ENCODE measurements at places on chromosomes 16 and 17.
A peak's percentile ranks its signal among the peaks of the same experiment; 100 is the strongest.

DNA sequence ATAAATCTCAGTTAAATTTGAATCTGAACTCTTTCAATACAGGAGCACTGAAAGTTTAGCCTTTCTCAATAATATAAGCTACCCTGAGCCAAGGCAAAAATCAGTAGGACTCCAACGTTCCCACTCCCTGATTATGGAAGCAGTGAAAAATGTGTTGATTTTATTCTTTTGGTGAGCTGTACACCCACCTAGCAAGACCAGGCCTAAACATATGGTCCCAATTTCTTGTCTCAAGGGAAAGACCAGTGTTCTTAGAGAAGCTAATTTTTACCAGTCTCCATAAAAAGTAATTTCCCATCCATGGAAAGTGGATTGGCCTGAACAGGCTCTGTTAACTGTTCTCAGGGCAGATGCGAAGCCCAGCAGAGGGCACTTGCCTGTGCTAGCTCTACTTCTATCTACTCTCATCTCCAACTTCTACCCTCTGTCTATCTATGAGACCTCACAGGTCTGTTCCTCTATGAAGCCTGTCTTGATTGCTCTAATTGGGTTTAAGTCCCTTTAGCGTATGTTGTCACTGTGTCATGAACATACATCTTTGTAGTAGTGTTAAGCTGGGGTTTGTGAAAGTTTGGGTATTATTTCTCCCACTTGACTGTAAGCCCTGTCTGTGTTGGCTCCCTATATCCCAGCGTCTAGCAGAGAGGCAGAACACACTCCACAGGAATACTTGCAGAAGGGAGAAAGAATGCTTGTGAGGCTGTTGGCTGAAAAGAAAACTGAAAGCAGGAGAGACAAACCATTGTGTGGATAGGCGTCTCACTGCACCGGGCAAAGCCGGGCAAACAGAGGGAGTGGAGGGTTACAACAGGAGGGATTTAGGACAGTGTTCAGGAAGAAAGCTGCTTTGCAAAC lies 167.1 kb upstream of the MAF start:
- peak; percentile 35 for DNase-seq

- no peak for DNase-seq
These were observed 24.1 kb upstream of the SPNS3 start for GRCh38 chr17:4409659-4410058.

- DNase-seq = peak; percentile 40
These were observed 12.8 kb downstream of the EVPL start for GRCh38 chr17:76014100-76014924.

GRCh38 chr16:2204416-2205103 lies 694 bp upstream of the MLST8 start:
- no peak for DNase-seq

GRCh38 chr16:23269248-23269953 lies 32.7 kb upstream of the SCNN1B start:
- no peak for DNase-seq

GRCh38 chr17:56908001-56908542 lies 5.8 kb downstream of the TRIM25 start:
- peak; percentile 16 for DNase-seq

- no peak for DNase-seq
These were observed 12.5 kb downstream of the SLC43A2 start for GRCh38 chr17:1616101-1616500.

- DNase-seq = no peak
These were observed 45.7 kb downstream of the SOCS1 start for GRCh38 chr16:11210260-11210659.

- DNase-seq = no peak
These were observed 349.6 kb downstream of the HAPSTR1 start for GRCh38 chr16:9441012-9441411.

DNA sequence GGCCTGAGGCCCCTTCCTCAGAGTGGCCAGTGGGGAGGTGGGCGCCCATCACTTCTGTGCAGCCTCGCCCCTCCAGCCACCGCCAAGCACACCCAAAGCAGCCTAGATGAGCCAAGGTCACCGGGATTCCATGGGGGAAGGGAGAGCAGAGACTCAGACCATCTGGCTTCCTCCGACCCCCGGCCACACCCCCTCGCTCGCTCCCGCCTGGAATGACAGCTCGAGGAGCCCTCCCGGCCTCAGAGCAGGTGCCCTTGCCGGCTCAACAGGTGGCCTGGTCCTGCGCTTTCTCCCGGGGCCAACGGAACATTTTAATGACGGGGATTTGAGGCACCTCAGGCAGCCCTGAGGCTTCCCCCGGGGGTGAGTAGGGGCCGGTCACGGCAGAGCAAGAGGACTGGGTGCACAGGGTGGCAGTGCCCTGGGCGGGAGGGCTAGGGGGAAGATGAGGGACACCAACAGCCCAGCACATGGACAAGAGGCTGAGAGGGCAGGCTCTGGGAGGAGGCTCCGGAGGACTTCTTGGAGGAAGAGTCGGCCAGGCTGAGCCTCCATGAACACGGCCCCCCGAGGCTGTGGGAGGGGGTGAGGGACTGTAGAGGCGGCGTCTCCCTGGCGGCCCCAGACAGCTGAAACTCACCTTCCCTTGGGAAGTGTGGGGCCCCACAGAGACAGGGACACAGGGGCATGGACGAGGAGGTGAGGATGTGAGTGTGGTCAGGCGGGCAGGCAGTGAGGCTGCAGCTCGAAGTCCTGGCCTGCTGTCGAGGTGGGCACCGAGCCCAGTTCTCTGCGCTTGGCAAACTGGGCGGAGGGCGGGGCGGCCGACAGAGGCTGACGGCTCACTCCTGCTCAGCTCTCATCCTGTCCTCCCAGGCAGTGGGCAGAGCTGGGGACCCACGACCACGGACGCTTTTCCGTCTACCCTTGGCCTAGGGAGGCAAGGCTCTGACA lies 12.5 kb upstream of the C1QTNF8 start:
- no peak for DNase-seq

DNA sequence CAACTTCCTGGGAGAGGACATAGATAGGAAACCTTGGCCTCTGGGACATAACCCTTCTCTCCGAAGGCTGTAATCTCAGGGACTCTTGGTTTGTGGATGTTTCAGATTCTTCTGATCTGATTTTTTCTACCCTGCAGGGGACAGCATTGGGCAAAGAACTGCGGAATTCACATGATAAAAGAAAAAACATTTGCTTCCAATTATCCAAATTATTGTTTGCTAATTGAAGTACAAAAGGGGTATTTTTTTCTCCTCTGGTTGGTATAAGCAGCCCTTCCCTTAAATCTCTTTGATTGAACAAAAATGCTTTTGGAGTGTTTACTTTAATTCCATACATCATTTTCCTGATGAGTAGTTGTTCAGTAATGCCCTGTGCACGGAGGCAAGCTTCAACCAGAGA lies 251.7 kb upstream of the IRX3 start:
- no peak for DNase-seq

GRCh38 chr16:57991551-57992059 lies 8.9 kb downstream of the ZNF319 start:
- DNase-seq = no peak

- DNase-seq = no peak
These were observed 78.3 kb downstream of the TANGO6 start for GRCh38 chr16:68921637-68922036.

- DNase-seq = no peak
These were observed 6.7 kb upstream of the NUDT16L1 start for GRCh38 chr16:4686497-4687210.

DNA sequence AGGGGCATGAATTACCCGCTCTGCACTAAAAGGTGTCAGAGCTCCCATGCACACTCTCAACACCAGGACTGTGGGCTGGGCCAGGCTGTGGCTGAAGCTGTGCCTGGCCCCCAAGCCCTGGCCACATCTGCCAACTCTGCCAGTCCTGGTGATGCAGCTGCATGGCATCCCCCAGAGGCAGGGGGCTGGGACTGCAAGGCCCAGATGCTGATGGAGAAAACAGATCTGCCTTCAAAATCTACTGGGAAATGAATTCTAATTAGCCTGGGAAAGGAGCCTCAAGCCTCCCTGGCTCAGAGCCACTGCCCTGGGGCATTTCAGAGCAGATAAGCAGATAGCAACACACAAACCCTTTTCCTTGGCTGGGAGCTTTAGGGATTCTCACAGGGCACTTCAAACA lies 3.4 kb downstream of the CHST6 start:
- DNase-seq = peak; percentile 93

DNA sequence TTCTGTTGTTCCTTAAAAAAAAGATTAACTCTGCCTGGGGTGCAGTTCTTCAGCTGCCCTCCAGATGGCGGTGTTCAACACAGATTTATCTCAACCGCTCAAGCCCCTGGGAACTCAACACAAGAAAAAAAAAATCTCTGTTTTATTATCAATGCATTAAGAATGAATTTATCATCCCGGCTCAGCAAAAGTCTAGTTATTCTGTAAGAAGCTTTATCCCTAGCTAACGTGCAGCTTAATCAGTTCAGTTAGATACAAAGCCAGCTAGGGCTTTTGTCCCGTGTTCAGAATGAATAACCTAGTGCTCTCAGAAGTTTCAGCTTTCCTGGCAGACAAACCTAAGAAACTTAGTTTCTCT lies 475.9 kb upstream of the CCL2 start:
- peak; percentile 54 for DNase-seq

DNA sequence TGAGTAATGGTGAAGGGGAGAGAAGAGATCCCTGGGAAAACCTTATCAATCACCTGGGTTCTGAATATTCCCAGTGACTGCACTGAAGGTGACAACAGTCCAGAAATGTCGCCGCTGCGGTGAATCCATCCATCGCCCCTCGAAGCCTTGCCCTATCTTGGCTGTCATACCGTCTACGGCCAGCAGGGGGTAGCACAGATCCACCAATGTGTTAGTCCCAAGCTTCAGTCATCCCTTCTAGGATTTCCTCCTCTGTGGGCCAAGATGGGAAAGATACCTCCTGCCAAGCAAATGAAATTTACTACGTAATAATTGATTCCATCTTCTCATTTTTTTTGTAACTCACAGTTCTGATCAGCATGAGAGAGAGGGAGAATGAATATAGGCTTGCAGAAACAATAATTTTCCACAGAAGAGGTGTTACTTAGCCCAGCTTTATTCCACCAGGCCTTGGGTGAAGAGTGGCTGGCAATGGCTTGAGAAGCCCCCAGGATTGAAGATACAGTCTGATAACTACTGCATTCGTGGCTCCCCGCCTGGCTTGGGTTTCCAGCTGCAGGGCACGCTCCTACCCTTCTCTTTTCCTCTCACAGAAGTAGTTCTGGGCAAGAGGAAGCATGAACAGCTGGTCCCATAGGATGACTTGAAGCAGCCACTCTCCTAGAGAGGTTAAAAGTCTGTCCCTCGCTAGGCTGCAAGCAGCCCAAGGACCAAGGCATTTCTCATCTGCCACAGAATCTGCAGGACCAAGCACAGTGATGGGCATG lies 2.6 kb upstream of the FMNL1 start:
- peak; percentile 61 for DNase-seq

- no peak for DNase-seq
These were observed 45.3 kb downstream of the CPNE2 start for GRCh38 chr16:57137566-57138273.

DNA sequence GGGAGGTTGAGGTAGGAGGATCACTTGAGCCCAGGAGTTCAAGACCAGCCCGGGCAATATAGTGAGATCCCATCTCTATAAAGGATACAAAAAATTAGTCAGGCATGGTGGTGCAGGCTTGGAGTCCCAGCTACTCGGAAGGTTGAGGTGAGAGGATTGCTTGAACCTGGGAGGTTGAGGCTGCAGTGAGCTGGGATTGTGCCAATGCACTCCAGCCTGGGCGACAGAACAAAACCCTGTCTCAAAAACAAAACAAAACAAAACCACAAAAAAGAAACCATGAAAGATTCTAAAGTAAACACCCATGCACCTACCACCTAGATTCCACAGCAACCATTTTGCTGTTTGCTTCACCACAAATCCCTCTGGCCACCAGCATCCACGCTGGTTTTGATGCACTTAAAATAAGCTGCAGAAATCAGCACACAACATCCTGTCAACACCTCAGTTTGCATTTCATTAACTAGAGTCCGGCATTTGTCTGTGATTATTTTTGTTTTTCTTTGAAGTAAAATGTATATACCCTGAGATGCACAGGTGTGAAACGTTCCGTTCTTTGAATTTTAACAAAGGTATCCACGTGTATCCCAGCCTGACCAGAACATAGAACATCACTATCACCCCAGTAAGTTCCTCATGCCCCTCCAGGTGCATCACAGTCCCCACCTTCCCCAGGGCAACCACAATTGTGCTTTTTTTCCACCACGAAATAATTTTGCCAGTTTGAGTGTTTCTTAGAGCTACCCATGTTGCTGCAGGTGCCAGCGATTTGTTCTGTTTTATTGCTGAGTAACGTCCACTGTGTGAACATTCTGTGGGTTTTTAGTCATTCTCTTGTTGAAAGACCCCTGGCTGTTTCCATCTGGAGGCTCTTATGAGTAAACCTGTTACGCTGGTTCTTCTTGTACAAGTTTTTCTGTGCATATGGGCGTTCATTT lies 191.5 kb downstream of the SEC14L1 start:
- no peak for DNase-seq

DNA sequence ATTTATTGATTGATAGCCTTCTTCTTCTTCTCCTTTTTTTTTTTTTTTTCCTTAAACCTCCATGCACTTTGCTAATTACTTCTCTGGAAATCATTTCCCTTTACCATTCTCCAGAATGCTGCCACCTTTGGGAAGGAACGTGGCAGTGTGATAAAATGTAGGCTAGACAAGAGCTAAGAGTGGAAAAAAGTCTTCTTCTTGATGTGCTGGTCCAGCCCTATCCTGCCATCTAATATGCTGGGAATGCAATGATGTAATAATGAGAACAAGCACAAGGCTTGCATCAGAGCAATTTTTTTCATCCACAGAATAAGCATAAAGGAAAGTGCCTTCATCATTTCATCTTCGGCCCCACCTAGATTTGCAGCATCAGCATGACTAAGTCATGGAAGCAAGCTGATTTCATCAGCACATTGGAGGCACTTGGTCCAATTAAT lies 128.7 kb upstream of the ZFHX3 start:
- DNase-seq = no peak

GRCh38 chr17:80236911-80237310 lies 16.7 kb downstream of the SLC26A11 start:
- no peak for DNase-seq

DNA sequence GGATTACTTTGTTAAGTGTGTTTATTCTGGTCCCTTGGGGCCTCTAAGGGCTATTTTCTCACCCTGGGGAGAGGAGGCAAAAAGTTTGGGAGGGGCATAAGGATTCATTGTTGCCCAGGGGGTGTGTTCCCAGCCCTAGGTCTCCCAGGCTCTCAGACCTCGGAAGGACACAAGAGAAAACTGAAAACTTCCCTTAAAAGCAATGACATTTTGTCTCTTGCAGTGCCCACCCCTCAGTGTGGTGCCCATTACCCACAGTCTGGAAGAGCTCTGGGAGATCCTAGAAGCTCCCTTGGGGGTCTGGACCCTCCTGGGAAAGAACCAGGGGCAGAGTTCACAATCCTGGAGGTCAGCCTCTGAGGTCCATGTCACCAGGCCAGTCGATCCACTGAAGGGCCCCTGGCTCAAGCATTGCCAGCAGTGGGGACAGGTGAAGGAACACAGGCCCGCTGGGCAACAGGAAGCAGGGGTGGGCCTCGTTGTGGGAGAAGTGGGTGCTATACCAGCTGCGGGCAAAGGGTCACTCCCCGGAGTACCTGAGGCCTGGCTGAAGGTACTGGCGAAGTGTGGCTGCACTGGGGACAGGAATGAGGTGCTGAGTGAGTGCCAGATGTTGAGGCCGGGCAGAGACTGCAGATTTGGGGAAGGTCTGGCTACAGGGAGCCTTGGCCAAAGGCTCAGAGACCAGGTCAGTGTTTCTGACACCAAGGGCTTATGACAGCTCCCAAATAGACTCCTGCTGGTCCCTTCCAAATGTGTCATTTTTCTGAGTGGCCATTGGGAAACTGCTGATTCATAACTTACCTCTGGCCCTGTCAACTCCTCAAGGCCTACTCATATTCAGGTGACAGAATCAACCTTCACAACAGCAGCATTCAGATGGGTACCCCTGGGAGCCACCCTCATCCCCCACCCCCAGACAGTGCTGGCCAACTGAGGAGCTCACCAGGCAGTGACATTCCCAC lies 4.6 kb upstream of the ZNF747 start:
- no peak for DNase-seq

- DNase-seq = no peak
These were observed 985 bp downstream of the SGSM2 start for GRCh38 chr17:2338315-2338657.

Measured in globus pallidus (tissue), 1 donor.